Activated CD4-positive, alpha-beta memory T cell treated with anti-CD3 and anti-CD28 coated beads for 36 hours (primary cell): ENCODE measurements at places on chromosomes 2 and 18. TPM values are rescaled to one million over a fixed set of nuclear protein-coding genes. Genes with fewer than 3 reads are reported as not detected.

GRCh38 chr2:176385838-176386237 lies 116.6 kb downstream of the MTX2 start:
- DNase-seq: no peak

GRCh38 chr2:30688956-30689401 lies 118.3 kb downstream of the CAPN13 start:
- no peak for DNase-seq

DNA sequence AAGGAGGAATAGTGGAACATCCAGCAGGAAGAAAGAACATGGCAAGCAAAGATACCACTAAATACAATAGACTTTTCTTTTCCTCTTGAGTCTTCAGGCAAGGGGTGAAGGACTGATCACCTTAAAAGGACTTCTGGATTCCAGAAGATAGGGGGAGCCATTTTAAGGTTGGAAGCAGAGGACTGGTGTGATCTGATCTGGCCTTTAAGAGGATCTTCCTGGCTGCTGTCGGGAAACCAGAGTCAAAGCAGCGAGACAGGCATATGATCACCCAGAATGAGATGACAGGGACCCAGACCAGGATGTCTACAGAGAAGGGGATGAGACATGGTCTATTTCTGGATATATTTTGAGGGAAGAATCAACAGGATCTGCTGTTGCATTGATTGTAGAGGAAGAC lies 558.0 kb downstream of the STK39 start:
- DNase-seq: no peak

GRCh38 chr2:99430614-99431291 lies 59.1 kb downstream of the REV1 start:
- DNase-seq: no peak

DNA sequence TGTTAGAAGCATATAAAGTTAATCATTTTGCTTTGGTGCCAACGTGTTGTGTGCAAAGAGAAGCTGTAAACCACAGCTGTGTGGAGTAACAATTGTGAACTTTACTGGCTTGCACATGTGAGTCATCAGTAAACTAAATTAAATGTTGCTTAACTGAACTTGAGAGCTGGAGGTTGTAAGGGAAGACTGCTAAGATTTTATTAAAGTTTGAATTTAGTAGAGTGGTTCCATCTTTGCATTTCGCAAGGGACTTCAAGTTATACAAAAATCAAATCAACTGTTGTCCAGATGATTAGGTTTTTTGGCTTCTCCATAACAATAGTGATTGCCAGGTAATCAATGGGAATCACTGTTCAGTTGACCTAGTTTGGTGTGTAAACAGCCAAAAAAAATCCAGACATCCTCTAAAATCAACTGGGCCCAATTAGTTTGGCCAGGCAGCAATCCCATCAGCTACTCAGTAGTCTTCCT lies 247.4 kb downstream of the MYO3B start:
- no peak for DNase-seq

GRCh38 chr2:175525975-175526374 lies 344.5 kb upstream of the ATP5MC3 start:
- DNase-seq: no peak

GRCh38 chr2:209322905-209323512 lies 100.8 kb upstream of the MAP2 start:
- DNase-seq: no peak

GRCh38 chr2:200089756-200090109 lies 134.4 kb downstream of the MAIP1 start:
- no peak for DNase-seq

DNA sequence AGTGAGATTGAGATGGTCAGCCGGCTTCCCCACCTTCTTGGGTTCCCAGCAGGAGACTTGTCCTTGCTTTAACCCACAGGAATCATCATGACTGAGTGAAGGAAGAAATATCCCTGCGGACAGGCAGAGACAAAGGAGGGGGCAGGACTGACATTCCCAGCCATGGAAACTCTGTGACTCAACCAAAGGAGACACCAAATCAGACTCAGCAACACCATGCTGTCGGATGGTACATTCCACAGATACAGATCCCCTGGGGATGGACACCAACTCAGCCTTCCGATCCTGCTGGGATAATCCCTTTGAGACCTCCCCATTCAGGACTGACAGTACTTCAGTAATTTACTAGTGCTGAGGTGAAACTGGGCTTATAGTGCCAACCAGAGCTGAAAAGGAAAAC lies 518.3 kb downstream of the XIRP2 start:
- DNase-seq: no peak

DNA sequence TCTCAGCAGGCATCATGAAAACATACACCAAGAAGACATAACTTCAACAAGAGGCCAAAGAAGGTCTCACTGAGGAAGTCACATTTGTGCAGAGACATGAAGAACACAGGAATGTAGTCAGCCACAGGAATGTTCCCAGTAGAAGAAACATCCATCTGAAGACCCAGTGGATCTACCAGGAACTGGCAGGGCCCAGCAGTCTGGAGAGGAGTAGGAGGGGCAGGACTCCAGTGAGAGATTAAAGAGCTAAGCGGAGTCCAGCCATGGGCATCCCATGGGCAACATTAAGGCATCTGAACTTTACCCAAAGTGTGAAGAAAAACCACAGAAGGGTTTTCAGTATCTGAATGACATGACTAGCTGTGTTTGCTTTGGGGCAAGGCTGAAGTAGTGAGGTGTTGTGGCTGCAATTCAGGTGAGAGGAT lies 103.1 kb downstream of the UPP2 start:
- DNase-seq: no peak

DNA sequence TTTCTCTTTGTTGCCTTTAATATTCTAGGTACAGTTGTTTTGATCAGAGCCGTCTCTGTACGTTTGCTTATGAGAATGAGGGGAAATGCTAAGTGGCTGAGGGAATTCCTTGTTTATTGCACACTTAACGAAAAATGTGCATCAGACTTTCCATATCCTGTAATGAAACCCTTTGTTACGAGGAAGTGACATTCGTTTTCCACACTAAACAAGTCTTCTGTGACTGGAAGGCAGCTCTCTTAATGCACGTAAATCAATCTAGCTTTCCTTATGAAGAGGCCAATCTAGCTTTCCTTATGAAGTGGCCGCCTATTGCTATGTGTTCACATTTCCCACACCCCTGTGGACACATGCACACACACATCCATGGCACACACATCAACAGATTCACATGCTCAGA lies 186.2 kb downstream of the SNTG2 start:
- no peak for DNase-seq

DNA sequence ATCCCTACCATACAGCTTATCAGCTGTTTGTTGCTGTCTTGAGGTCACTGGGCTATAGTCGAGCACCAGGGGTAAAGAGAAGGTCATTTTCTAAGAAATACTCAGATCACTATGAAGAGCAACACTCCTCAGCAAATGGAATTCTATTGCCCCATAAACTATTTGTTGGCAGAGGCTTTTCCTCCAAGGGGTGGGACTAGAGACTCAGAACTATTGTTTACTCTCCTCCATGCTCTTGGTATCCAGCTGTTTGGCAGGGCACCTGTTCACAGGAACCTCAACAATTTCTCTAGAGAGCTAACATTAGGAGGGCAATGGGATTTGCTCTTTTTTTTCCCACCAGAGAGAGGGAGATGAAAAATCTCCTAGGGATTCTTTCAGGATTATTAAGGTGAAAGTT lies 249.1 kb upstream of the SPRED2 start:
- DNase-seq: no peak

- DNase-seq: no peak
These were observed 30.6 kb downstream of the SOWAHC start for GRCh38 chr2:109644571-109645275.

GRCh38 chr2:240643093-240643810 lies 18.0 kb downstream of the GPR35 start:
- DNase-seq: no peak

DNA sequence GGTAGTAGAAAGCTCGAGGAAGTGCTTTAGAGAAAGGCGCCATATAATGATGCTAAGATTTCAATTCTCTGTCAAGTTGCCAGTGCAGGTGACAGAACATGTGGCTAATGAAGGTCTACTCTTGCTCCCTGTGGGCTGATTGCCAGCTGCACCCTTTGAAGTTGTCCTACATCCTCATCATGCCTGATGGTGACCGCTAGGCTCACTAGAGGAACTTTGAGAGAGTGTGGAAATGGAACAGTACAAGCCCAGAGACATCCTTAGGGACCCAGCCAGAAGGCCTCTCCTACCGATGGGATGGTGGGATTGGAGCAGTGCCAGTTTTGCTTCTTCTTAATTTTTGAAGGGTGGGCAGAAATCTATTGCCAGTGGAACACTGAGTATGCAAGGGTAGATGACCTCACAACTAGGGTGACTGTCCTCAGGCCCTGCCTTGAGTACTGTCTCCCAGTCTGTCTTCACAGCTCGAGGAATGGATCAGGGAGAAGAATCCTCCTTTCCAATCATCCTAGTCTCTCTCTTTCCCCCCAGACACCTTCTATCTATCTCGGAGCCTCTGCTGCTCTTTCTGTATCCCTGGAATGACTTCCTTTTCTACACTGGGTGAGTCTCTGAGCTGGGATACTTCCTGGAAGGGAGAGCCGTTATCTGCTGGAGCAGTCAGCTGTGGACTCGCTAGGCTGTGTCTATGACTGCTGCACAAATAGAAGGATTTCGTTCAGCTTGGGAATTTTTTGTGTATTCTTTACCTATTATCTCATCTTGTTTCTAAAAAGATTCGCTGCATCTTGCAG lies 33.5 kb downstream of the LGALSL start:
- no peak for DNase-seq

GRCh38 chr18:45608400-45608799 lies 6.9 kb upstream of the SLC14A2 start:
- no peak for DNase-seq

DNA sequence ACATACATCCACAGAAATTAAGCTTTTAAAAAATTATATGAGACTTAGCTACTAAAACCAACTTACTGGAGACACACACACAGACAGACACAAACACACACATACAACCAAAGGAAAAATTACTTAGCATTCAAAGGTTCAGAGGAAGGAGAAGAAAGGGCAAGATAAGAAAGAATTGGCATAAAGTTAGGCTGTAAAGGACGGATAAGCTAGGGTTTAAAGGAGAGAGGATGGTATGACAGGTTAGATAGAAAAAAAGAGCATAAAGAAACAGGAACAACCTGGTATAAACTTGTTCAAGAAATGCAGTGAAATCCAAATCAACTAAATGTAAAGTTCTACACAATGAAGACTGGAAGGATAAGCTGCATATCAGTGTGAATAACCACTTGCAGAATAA lies 73.4 kb downstream of the SLC66A3 start:
- no peak for DNase-seq

GRCh38 chr2:84297155-84297554 lies 161.9 kb downstream of the SUCLG1 start:
- DNase-seq: no peak

CPSF3 gene
- total RNA-seq: 78.1 TPM

PSMA8 gene
- 1.3 TPM for total RNA-seq

KCNE4 gene
- total RNA-seq: not detected

RGPD3 gene
- total RNA-seq: 0.24 TPM

NOL4 gene
- total RNA-seq: not detected

CCDC74A gene
- total RNA-seq: 7.0 TPM

NT5C1B gene
- not detected for total RNA-seq

TWIST2 gene
- not detected for total RNA-seq

PTGR3 gene
- total RNA-seq: 29.6 TPM

UPP2 gene
- total RNA-seq: not detected

UGT1A6 gene
- total RNA-seq: not detected

PDE1A gene
- total RNA-seq: not detected

CRYGC gene
- not detected for total RNA-seq

ZAP70 gene
- 160 TPM for total RNA-seq
